ENCODE measurements at places on chromosomes 3 and 15.

DNA sequence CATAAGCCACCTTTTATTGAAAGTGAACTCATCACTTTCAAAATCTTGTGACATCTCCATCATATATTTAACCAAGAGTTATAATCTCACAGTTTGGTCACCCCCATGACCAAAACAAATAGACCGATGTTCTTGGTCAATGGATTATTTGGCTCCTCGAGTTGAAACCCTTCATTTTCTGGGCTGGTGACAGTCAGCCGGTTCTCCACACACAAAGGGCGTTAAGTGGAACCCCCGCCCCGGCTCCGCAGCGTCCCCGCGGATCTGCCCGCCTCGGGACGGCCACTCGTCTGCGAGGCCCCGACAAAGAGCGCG is 772 bp downstream of the TSPAN3 start:
- DNase-seq = no peak

- DNase-seq = no peak
Measured at GRCh38 chr3:15903759-15904720, 106.3 kb upstream of the ANKRD28 start.

DNA sequence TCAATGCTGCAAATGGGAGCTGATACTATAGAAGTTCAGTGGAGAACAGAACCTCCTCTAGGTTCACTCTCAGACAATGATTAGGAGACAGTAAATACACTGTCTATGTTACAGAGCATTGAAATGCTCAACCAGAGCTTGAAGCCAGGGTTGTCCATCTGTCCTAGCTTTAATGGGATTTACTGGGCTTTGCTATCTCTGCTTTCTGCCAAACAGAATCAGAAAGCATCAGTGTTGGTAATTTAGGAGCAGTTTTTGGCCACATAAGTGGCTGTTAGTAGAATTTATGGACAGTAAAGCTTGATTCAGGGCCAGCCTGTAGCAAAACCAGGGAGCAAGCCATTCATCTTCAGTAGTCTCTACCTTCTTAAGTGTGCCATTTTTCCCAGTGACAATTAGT is 396.3 kb downstream of the LSAMP start:
- no peak for DNase-seq

DNA sequence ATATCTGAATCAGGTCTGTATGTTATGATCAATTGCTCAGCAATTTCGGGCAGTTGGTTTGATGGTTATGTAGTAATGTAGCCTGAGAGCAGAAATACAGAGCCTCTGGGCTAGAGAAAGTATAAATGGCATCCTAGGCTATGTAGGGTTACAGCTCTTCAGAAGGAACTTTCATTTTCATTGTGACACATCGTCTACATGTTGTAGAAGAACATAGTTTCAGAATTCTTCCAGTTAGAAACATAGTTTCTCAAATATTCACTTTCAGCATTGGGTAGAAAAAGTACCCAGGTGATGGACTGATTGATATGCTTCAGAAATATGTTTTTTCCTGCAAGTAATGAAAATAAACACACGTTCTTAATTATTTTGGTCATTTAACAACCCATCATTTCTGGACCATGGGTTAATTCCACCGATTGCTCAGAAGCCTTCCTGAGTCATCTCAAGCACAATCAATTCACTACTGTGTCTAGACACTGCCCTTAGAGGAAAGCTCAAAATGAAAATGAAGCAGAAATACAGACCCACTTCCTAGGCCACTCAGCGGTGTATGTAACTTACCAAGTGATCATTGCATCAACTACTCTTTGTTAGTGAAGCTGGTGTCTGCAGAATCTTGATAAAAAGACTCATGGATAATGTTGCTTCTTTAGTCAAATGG is 88.8 kb upstream of the TSEN2 start:
- DNase-seq = peak; percentile 21

DNA sequence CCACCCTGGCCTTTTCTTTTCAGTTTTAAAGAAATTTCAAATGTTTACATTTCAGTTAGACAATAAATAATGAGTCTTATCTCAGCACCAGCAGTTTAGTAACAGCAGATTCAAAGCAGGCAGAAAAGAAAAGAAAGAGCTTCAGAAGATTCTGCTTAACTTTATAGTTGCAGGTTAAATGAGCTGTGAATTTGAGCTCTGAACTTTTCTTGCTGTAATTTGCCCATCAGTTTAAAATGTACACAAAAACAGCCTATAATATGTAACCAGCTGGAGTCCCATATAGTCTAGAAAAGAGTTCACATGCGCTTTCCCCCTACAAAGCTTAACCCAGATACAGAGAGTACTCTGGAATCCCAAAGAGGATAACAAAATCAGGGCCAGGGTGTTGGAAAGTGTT is 59.7 kb upstream of the SIAH2 start:
- no peak for DNase-seq

DNA sequence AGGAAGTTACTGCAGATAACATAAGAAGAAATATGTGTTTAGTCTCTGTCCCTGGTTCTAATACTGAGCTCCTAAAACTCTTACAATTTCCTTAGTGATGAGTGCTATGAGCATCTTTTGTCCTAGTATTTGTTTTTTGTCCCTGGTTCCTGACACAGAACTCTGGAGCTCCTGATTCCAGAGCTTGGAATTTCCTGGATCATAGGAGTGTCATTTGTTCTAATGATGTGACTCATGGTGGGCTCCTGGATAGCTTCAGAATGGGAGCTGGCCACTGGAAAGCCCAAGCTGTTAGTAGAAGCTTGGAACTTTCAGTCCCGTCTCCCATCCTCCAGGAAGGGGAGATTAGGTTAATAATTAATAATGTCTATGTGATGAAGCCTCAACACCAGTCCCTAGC is 98.2 kb downstream of the CNTN6 start:
- DNase-seq = peak; percentile 84

GRCh38 chr3:100120012-100120411 is 5.7 kb upstream of the FILIP1L start:
- DNase-seq = no peak

- no peak for DNase-seq
Measured at GRCh38 chr3:154356009-154356408, 31.7 kb upstream of the DHX36 start.

DNA sequence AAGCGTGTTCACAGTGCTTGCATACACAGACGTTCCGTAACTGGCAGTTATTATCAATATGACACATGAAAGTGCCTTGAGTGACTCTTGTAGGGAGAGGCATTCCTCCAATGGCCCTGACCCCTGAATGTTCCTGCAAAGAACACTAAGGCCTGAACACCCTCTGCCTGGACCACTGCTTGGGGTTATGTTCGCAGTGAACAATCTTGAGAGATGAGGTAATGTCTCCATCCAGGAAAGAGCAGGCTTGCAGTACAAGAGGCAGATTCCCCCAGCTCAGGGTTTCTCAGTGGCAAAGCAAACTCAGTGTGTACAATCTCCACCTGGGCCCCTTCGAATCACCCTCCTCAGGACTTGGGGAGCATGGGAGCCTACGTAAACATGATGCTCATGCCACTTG is 324.6 kb downstream of the MAGI1 start:
- DNase-seq = peak; percentile 82

- no peak for DNase-seq
Measured at GRCh38 chr3:97969541-97969940, 2.7 kb downstream of the RIOX2 start.

DNA sequence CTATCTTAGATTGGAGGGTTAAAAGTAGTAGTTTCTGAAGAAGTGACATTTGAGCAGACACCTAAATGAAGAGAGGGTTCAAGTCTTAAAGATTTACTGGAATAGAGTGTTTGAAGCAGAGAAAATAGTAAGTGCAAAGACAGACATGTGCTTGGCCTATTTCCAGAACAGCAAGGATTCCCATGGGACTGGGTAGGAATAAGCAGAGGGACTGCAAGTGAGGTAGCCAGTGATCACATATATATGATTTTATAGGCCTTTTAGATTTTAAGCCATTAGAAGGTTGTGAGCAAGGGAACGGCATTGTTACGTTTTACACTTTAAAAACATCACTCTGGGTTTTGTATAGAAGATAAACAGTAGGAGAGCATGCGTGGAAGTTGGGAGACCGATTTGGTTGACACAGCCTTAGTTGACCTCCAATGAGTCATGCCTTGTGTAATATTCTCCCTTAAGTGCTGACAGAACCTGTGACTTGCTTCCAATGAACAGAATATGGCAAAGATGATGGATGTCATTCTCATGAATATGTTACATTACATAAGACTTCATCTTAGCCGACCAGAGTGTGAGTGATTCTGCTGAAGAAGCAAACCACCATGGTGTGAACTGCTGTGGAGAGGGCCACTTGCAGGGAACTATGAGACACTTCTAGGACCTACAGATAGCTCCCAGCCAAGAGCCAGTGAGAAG is 37.1 kb upstream of the SLC4A7 start:
- DNase-seq = peak; percentile 94

DNA sequence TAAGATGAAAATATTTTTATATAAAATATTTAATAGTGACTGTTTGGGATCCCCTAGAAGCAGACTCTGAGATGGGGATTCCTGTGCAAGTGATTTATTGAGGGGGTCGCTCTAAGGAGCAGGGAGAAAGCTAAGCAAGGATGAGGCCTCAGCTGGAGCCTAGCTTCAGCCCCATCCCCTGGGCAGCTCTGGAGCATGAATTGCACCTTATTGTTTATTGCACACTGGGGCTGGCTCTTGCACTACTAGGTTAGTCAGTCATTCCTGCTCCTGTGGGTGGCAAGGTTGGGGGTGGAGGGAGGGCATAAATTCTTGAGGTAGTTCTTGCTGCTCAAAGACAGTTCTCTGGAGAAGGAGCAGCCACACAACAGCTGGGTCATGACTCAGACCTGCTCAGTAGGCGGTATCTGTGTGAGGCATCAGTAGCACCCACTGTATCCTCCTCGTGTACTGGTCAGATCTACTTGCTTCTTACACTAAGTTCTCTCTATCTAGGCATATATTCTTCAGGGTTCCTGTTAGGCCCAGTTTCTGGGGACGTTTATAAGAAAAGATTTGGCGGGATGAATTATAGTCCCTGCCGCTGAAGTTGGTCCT is 27.2 kb upstream of the TNFSF10 start:
- peak; percentile 47 for DNase-seq

DNA sequence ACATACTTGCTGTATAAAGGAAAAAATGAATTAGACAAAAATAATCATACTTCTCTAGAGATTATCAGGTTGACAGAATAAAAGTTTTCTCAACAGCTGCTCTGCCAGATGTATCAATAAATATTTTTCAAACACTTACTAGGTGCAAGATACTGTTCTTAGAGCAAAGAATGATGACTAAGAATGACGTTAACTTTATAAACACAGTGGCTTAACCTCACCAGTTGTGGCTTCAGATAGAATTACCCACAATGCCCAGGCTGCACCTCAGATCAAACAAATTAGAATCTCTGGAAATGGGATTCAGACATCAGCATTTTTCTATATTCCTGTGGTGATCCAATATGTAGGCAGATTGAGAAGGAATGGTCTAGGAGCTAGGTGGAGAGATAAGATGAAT is 422.4 kb upstream of the ATP11B start:
- DNase-seq = peak; percentile 36

GRCh38 chr15:78155355-78155939 is 6.3 kb downstream of the IDH3A start:
- DNase-seq = no peak

GRCh38 chr3:81463781-81464180 is 297.7 kb downstream of the GBE1 start:
- no peak for DNase-seq

GRCh38 chr15:28107111-28107903 is 8.2 kb upstream of the OCA2 start:
- no peak for DNase-seq

DNA sequence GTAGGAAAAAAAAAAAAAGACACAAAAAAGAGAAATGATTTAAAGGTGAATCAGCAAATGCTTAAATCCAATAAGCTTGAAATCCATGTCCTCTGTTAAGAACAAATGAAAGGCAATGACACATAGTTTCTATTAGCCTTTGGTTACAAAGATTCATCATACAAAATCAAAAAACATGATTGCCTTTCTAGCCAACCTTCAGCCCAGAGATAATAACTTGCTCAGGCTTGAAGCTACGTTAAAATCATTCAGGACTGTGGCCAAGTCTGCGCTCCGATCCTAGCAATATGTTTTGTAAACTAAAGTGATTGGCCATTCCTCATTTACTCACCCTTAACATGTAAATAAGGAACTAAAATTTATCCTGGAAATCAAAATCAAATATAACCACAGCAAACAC is 556.7 kb downstream of the FGF12 start:
- no peak for DNase-seq

- no peak for DNase-seq
Measured at GRCh38 chr3:41697702-41698101, 264.2 kb downstream of the ULK4 start.

DNA sequence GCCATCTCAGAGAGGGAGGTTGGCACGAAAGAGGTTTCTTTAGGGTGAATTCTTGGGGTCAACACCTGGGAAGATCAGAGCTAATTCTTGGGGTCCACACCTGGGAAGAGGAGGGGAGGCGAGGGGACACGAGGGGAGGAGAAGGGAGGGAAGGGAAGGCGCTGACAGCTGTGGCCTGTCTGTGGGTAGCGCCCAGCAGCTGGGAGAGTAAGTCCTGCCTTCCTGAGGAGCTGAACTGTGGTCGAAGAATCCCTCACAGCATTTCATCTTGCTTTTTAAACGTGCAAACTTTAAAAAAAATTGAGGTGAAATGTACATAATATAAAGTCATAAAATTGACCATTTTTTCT is 63.2 kb upstream of the CGNL1 start:
- DNase-seq = no peak

DNA sequence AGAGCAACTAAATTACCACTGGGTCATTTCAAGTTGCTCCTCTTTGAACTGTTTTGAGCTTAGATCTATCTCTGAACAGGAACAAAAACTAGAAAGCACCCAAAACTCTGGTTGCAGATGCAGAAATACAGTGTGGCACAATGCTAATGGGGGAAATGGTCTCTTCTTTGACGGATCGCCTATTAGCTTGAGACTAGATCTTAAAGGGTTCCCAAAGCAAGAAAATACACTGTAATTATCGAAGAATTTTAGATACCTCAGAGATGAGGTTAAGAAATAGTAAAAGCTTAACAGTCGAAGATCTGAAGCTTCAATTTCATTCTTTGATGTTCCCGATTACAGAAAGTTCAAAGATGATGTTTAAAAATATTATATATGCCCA is 818 bp downstream of the PPP1R2 start:
- no peak for DNase-seq

DNA sequence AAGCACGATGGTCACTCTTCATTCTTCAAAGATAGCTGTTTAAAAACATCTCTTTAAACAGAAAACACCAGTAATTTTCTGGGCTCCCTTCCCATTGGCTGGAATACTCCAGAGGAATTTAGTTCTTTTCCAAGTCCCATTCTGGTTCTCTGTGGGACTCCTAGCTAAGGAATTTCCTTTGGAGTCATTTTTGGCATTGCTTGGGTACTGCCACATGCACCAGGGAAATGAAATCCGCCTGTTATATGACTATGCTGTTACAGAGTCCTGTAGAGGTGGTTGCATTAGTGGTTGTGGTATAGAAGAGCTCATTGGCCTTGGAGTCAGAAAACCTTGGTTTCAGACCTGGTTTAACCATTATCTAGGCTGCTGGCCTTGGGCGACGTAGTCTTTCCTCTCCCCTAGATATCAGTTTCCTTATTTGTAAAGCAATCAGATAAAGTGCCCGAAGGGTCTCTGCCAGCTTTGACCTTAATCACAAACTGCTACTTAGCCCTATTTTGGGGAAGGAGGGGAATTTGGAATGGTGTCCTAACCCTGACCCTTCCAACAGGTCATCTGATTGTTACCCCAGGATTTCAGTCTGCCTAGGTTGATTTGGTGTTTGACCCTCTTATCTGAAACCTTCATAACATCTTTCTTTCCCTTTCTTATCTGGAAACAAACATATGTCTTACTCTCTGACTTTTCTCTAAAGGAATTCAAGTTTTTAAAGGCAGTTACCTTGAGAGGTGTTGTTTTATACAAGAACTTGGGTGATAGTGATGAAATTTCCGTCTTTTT is 13.4 kb downstream of the RTP1 start:
- DNase-seq = peak; percentile 94

- peak; percentile 59 for DNase-seq
Measured at GRCh38 chr3:186241910-186242821, 119.9 kb downstream of the DGKG start.

All from fibroblast of skin of back (primary cell).